Dermis microvascular lymphatic vessel endothelial cell (primary cell): ENCODE measurements at places on chromosomes 2 and 18.

- no peak for DNase-seq
These were observed 9.5 kb downstream of the CHPF start for GRCh38 chr2:219533930-219534661.

DNA sequence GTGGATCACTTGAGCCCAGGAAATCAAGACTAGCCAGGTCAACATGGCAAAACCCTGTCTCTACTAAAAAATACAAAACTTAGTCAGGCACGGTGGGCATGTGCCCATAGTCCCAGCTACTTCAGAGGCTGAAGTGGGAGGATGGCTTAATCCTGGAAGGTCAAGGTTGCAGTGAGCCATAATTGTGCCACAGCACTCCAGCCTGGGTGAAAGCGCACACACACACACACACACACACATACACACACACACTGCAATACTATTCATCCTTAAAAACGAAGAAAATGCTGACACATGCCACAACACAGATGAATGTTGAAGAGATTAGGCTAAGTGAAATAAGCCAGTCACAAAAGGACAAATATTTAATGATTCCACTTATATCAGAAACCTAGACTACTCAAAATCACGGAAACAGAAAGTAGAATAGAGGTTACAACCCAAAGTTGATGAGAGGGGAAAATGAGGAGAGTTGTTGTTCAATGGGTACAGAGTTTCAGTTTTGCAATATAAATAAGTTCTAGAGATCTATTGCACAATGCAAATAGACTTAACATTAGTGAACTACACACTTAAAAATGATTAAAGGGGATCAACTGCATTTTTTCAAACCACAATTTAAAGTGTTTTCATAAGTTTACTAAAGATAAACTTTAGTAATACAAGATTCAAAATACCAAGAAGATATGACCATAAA is 114.5 kb downstream of the USP34 start:
- DNase-seq = no peak

DNA sequence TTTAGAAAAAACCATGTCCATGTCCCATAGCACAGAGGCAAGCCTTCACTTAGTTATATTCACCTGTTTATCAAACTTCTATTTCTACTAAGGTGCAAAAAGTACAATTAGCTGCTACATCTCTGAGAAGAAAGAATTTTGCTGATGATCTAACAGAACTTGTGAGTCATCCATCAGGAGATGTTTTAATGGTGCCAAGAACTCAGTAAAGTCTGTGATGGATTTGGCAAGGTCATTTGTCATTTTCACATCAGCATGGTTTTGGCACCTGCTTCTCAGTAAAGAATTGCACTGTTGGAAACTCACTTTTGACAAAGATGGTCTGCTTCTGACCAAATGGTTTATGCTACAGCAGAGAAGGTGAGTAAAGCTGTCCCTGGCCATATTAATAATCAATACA is 195.7 kb upstream of the TMEFF2 start:
- no peak for DNase-seq

DNA sequence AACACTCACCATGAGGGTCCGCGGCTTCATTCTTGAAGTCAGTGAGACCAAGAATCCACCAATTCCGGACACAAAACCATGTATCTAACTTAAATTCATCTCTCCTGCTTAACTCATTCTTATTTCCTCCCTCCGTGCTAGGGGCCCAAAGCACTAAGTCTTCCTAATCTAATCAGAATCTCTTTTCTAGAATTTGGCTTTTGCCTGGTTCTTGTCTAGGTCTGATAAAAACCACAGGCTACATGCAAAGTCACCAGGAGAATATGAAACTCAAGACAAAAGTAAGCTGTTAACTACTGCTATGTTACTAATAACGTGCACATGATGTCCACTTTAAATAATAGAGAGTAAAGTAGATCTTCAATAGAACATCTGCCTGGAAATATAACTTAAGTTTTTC is 69.9 kb downstream of the TRIP12 start:
- no peak for DNase-seq

GRCh38 chr18:44556296-44556695 is 124.4 kb upstream of the SETBP1 start:
- DNase-seq = no peak

GRCh38 chr2:218362606-218363005 is 5.9 kb downstream of the CATIP start:
- no peak for DNase-seq

DNA sequence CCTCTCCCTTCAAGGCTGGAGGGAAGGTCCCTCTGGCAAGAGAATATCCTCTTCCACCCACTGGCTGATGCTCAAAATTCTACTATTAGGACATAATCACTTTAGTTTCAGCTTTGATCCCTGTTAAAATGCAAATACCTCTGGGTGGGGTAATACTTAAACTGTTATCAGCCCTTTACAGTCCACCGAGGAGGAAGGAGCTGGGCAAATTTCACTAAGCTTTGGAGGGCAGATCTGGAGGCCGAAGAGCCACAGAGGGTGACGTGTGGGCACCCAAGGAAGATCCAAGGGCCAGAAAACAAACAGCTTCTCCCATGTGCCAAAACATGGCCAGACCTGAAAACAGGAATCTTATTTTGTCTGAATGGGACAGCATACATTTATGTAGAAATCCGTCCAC is 74.6 kb upstream of the BCL11A start:
- no peak for DNase-seq

DNA sequence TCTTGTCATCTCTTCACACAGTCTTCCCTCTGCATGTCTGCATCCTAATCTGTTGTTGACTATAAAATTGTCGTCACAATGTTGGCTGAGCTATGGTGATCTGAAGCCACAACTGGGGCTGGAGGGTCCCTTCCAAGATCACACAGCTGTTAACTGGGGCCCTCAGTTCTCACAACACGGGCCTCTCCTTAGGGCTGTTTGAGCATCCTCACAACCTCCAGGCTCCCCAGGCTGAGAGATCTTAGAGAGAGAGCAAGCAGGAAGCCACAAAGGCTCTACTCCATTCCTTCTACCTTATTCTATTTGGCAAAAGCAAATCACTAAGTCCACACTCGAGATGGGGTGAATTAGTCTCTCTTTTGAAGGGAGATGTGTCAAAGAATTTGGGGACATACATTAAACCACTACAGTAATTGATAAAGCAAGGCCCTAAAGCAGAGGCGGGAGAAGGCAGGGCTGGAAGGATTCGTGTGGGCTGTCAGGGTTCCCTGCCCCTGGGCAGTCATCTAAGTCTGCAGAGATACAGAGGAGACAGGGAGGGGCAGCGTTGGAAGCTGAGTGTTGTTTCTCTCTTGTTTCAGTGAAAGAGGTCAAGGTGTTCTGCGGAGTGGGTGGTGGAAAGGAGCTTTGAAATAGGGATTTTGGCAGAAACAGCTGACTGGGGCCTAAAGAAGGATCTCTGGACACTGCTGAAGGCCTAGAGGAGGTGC is 15.9 kb downstream of the MYO7B start:
- DNase-seq = no peak

- DNase-seq = peak; percentile 49
These were observed 57.5 kb downstream of the ZRANB3 start for GRCh38 chr2:135473567-135473966.

- DNase-seq = no peak
These were observed 1.0 kb upstream of the ORC2 start for GRCh38 chr2:200964498-200964897.
